ENCODE measurements at places on chromosomes 5 and 9.

- peak; percentile 85 for DNase-seq
Measured at GRCh38 chr5:143054480-143054941, 284.3 kb downstream of the ARHGAP26 start.

- DNase-seq: no peak
Measured at GRCh38 chr5:54680998-54681397, 163.4 kb downstream of the SNX18 start.

GRCh38 chr5:15807248-15807647 is 307.3 kb downstream of the FBXL7 start:
- no peak for DNase-seq

GRCh38 chr5:92969781-92970237 is 611.2 kb downstream of the NR2F1-AS1 start:
- no peak for DNase-seq

DNA sequence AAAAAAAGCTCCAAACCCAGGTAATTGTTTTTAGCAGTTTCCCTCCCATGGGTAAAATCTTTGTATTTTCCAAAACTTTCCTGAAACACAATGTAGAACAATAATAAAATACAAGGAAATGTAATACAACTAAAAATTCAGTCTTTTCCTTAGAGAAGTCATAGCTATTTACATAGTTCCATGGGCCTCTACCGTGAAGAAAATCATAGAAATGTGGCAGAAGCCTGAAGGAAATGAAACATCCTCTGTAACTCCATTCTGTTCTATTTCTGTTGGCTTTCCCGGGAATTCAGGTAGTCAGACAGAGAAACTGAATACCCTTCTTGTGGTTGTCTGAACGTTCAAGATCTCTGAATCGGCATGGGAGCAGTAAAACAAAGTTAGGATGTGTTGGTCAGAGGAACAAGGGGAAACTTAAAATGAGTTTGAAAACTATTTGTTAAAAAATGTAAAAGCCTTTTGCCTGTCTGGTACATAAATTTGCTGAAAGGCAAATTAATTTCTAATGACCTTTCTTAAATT is 202.4 kb upstream of the ZNF608 start:
- no peak for DNase-seq

- no peak for DNase-seq
Measured at GRCh38 chr9:93597142-93597706, 20.8 kb downstream of the PHF2 start.

DNA sequence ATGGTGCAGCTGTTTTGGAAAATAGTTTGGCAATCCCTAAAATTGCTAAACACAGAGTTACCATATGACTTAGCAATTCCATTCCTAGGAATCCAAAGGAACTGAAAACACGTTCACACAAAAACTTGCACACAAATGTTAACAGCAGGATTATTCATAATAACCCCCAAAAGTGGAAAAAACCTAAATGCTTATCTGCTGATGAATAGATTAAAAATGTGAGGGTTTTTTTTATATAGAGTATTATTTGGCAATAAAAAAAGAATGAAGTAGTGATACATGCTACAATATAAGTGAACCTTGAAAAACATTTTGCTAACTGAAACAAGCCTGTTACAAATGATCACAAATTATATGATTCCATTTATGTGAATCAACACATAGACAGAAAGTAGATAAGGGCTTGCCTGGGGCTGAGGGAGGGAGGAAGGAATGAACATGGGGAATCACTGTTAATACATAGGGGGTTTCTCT is 45.1 kb upstream of the TRIO start:
- DNase-seq: no peak

- DNase-seq: peak; percentile 60
Measured at GRCh38 chr5:31854181-31855133, 215.5 kb downstream of the PDZD2 start.

- no peak for DNase-seq
Measured at GRCh38 chr9:127963041-127963358, 17.8 kb downstream of the EEIG1 start.

GRCh38 chr5:56963246-56963645 is 11.3 kb upstream of the MIER3 start:
- DNase-seq: peak; percentile 29

DNA sequence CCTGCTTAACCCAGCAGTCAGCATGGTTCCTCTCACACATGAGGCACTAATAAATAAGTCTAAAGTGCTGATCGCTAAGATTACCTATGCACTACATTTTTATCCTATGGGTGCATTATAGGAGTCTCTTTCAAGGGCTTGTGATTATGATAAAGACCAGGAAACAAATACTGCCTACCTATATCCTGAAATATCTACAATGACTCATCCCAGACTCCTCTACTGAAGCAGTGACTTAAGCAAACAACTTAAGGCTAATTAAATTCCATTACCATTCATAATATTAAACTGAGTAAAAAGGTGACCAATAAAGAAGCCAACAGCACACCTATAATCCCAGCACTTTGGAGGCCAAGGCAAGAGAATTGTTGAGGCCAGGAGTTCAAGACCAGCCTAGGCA is 338.4 kb downstream of the DNAH5 start:
- no peak for DNase-seq

- DNase-seq: peak; percentile 24
Measured at GRCh38 chr5:55575815-55576583, 41.2 kb upstream of the PLPP1 start.

DNA sequence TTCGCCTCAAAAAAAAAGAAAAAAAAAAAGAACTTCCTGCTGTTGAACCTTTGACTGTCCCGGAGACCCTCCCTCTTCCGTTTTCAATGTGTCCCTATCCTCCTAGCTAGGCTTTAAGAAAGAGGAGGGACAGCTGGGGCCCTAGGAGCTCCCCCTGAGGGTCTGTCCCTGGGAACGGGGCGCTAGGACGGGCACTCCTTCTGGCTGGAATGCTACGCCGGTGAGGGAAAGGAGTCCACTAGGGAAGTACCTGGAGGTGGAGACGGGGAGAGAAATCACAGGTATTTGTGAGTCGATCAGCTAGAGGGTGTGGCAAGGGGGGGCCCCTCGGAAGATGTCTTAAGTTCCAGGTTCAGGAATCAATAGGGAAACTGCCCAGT is 4.6 kb downstream of the SIT1 start:
- no peak for DNase-seq

- DNase-seq: no peak
Measured at GRCh38 chr5:133289686-133290367, 238.0 kb downstream of the HSPA4 start.

DNA sequence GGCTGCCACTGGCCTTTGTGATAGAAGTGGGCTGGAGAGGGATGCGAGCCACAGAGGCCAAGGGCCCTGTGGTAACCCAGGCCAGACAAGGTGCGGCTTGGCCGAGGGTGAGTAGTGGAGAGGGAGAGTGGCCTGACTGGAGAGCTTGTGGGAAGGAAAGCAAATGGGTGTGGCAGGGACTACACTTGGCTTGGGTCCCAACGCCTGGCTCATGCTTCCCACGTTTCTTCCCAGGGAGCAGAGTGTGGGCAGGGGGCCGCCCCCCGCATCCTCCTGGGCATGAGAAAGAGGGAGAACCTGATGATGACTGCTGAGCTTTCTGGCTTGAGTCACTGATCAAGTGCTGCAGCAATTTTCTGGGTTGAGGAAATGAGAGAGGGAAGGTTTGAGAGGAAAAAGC is 95.7 kb downstream of the ANKH start:
- no peak for DNase-seq

DNA sequence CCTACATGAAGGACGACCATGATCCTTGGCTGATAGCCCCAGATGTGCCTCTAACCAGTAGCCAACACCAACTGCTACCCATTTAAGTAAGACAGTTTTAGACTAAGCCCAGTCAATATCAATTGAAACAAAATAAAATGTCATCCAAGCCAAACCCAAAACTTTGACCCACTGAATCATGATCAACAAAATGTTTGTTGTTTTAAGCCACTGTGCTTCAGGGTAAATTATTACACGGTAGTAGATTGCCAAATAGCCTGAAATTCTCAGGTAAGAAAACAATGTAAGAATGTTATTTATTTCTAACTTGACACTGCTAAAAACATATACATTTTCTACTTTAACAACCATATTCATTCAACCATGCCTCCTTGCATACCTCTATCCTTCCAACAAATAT is 105.5 kb upstream of the PAPPA start:
- no peak for DNase-seq

DNA sequence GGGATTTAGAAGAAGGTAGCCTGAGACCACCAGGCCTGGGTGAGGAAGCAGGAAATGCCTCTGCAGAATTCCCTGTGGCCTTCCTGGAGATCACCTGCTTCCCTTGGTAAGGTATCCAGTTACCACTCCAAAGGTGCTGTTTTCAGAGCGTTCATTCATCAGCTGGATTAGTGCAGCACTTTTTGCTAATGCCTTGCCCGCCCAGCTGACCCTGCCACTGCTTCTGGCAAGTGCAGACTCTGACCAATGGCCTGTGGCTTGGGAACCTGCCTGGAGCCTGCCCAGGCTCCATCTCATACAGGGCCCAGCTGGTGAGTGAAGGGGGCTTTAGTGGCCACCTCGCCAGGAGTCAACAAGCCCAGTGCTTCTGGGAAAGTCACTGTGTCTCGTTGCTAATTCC is 48.6 kb downstream of the FOXI1 start:
- DNase-seq: no peak

- no peak for DNase-seq
Measured at GRCh38 chr5:139275536-139275935, 18.0 kb upstream of the MATR3 start.
